ENCODE measurements at places on chromosomes 2 and 18. TPM values are rescaled to one million over a fixed set of nuclear protein-coding genes. Genes with fewer than 3 reads are reported as not detected.

The TRIB2 gene
- total RNA-seq, result 43.2 TPM

- no peaks in the 10 kb centered on the region for H3K4me1 ChIP-seq
- no peak overlapping the region for H3K27ac ChIP-seq
- peaks cover under 1% of the 10 kb centered on the region for H3K27me3 ChIP-seq
- no peaks in the 10 kb centered on the region for H3K36me3 ChIP-seq
Measured at GRCh38 chr2:241853651-241854341, 4.9 kb downstream of the PDCD1 start.

The DLX2 gene
- total RNA-seq, result not detected

GRCh38 chr2:128501700-128502099, 183.0 kb upstream of the HS6ST1 start:
- H3K4me1 ChIP-seq, result no peaks in the 10 kb centered on the region
- no peaks in the 10 kb centered on the region for H3K27me3 ChIP-seq

The FSIP2 gene
- total RNA-seq, result 2.1 TPM

GRCh38 chr2:144156736-144157640, 362.9 kb downstream of the ZEB2 start:
- H3K36me3 ChIP-seq, result no peaks in the 10 kb centered on the region
- no peak overlapping the region for H3K4me3 ChIP-seq
- H3K27me3 ChIP-seq, result no peaks in the 10 kb centered on the region
- H3K4me1 ChIP-seq, result no peaks in the 10 kb centered on the region

GRCh38 chr2:102029405-102029804, 37.6 kb downstream of the IL1R2 start:
- H3K36me3 ChIP-seq, result no peaks in the 10 kb centered on the region
- DNase-seq, result no peak
- H3K4me1 ChIP-seq, result no peaks in the 10 kb centered on the region
- H3K27me3 ChIP-seq, result no peaks in the 10 kb centered on the region

Data from sigmoid colon (tissue), 7 donors.